ENCODE measurements at places on chromosomes 6 and 20.

- no peak for DNase-seq
These were observed 439.3 kb upstream of the SULF2 start for GRCh38 chr20:48224533-48225050.

DNA sequence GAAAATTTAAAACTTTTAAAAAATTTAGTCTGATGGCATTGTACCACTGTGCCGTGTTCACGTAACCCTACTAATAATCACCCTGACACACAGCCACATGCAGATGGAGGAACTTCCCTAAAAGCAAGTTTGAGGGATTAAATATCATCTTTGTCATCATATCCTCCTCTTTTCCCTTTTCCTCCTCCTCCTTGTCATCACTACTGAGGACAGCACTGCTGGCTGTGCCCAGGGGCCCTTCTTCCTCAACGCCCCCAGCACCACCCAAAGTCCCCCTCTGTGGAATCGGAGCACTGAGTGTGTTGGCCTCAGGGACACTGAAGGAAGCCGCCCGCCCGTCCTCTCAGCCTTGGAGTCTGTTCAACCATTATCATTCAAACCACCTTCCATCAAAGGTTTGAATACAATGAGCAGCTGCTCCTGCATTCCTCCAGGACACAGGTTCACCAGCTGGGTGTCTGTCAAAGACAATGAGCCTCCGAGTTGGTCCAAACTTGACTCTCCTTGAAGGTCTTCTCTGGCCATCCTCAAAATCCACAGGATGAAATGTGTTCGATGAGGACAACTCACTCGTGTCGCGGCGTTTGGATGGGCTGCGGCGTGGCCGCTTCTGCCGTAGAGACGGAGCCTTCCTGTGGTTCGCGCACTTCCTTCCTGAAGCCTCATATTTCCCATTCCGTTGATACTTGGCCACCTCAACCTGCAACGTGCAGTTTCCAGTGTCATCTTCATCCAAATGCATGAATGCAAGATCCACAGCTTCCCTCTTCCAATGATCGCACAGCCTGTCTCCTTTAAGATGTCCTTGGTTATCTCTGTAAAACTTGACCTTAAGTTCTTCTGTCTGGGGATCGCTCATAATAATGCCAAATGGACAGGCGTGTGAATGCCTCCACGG is 23.3 kb downstream of the NQO2 start:
- DNase-seq, result no peak

GRCh38 chr6:167495506-167496401 is 170.9 kb downstream of the TTLL2 start:
- DNase-seq, result no peak

DNA sequence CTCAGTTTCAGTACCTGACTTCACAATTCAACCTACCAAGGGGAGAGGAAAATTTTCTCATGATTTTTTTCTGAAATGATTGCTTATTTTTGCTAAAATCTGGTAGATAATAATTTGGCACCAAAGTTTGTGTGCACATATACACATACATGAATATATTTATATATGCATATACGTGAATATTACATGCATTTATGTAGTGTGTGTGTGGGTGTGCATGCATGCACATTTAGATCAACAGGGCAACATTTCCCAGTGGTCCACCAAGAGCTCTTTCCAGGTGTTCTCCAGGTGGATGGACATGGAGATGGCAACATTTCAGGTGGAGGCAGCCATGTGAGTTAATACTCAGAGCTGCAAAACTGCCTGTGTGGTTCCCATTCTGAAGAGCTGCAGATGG is 320.9 kb downstream of the SAMD5 start:
- no peak for DNase-seq

GRCh38 chr6:168365422-168366165 is 46.0 kb upstream of the DACT2 start:
- DNase-seq, result no peak

Measured in hematopoietic multipotent progenitor cell (in vitro differentiated cells).